ENCODE measurements at places on chromosomes 5 and 9. TPM values are rescaled to one million over a fixed set of nuclear protein-coding genes. Genes with fewer than 3 reads are reported as not detected.

DNA sequence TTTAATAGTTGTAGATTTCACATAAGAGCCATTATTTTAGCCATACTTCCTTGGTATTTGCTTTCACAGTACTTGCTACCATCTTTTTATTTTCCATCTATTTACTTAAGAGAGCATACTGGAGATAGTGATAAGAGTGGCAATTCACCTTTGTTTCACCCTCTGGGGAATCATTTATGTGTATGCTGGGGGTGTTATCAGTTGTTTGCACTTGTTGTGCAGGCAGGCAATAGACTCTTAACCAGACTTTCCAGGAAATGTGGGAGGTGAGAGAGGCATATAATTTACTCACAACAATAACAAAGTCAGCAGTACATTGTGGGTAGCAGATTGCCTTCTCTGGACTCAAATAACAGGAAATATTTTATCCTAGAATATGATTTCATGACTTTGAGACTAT is 1018.3 kb downstream of the CDH12 start:
- no peak overlapping the region for H3K4me3 ChIP-seq
- no peaks in the 10 kb centered on the region for H3K4me1 ChIP-seq
- no peak for DNase-seq

The NEK6 gene
- polyA plus RNA-seq, result 46.0 TPM

GRCh38 chr5:147752666-147753290 is 29.8 kb downstream of the JAKMIP2 start:
- H3K36me3 ChIP-seq, result no peaks in the 10 kb centered on the region
- H3K27ac ChIP-seq, result no peak overlapping the region
- H3K4me1 ChIP-seq, result no peaks in the 10 kb centered on the region
- no peak overlapping the region for H3K4me3 ChIP-seq
- no peak for DNase-seq

DNA sequence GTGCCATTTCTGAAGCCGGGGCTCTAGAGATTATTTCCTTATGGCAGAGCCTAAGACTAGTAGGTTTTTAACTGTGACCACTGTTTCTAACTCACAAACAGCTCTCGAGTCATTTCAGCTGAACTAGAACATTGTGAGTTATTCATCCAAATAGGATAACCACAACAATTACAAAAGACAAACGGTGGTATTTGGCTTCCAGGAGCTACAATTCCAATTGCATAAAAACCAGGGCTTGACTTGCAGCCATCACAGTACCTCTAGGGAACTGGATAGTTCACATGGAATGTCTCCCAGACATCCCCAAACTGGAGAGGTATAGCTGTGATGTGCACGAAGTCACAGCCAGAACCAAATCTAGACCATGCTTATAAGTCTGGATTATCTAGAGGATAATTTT is 224.8 kb downstream of the FAM114A2 start:
- no peak overlapping the region for H3K4me3 ChIP-seq
- no peak overlapping the region for H3K27ac ChIP-seq
- H3K4me1 ChIP-seq, result no peaks in the 10 kb centered on the region
- no peaks in the 10 kb centered on the region for H3K36me3 ChIP-seq
- no peaks in the 10 kb centered on the region for H3K27me3 ChIP-seq

The IFNA4 gene
- not detected for polyA plus RNA-seq

The SNCB gene
- 0.21 TPM for polyA plus RNA-seq

DNA sequence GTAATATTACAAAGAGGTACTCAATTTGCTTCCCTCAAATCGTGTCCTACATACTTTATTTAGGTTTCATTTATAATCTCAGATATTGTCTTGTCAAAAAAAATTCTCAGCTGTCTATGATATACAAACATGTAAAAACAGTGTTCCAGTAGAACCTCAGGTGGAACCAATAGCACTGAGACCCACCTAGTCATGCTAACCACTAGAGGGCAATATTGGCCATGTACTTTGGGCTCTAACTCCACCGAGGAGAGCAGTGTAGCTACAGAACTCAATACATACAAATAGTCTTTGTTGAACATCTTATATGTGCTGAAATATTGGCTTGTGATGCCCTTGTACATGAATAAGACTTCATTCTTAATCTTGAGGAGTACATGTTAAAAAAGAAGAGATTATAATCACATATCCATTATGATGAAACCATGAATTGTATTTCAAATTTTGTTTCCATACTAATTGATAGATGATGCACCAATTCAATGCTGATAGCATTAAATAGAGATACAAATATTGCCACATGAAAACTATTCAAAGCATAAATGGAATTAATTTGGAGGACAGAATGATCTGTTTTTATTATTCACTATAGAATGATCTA is 71.2 kb upstream of the CNTLN start:
- H3K36me3 ChIP-seq, result no peaks in the 10 kb centered on the region
- no peak for DNase-seq
- no peaks in the 10 kb centered on the region for H3K27me3 ChIP-seq
- no peak overlapping the region for H3K4me3 ChIP-seq
- H3K27ac ChIP-seq, result no peak overlapping the region

DNA sequence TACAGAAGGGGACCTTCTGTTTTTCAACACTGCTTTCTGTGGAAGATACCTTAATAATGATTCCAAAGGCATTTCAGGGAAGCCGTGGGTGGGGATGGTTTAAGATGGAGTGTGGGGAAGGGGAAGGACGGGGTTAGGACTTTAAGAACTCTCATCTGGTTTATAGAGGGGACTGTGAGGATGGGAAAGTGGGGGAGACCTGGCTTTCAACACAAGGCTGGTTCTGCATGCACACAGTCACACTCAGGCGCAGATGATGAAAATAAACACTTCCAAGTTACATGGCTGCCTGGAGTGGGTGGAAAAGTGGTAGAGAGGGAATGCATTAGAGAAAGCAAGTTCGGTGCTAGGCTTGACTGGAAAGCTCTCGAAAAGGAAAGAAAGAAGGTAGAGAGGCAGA is 4.9 kb downstream of the MSANTD3 start:
- DNase-seq, result no peak
- H3K27me3 ChIP-seq, result no peaks in the 10 kb centered on the region
- no peaks in the 10 kb centered on the region for H3K36me3 ChIP-seq
- H3K27ac ChIP-seq, result no peak overlapping the region
- peaks cover 8% of the 10 kb centered on the region for H3K4me1 ChIP-seq

The CDC42SE2 gene
- polyA plus RNA-seq, result 32.8 TPM

The HK3 gene
- 1.7 TPM for polyA plus RNA-seq

GRCh38 chr9:3863686-3864085 is 337.9 kb upstream of the RFX3 start:
- no peaks in the 10 kb centered on the region for H3K27me3 ChIP-seq
- peak overlapping the region; percentile 31 for H3K27ac ChIP-seq
- no peak for DNase-seq

The CDH9 gene
- polyA plus RNA-seq, result 0.11 TPM

GRCh38 chr5:109756543-109757185 is 66.9 kb downstream of the MAN2A1 start:
- H3K4me1 ChIP-seq, result no peaks in the 10 kb centered on the region
- no peak overlapping the region for H3K27ac ChIP-seq
- no peaks in the 10 kb centered on the region for H3K27me3 ChIP-seq
- no peak for DNase-seq
- no peaks in the 10 kb centered on the region for H3K36me3 ChIP-seq

- H3K4me1 ChIP-seq, result peaks cover 12% of the 10 kb centered on the region
- H3K36me3 ChIP-seq, result no peaks in the 10 kb centered on the region
- H3K27me3 ChIP-seq, result no peaks in the 10 kb centered on the region
Measured at GRCh38 chr9:119961774-119962424, 592.7 kb upstream of the BRINP1 start.

- H3K36me3 ChIP-seq, result no peaks in the 10 kb centered on the region
- no peak overlapping the region for H3K27ac ChIP-seq
- no peaks in the 10 kb centered on the region for H3K4me1 ChIP-seq
- no peaks in the 10 kb centered on the region for H3K27me3 ChIP-seq
- no peak overlapping the region for H3K4me3 ChIP-seq
- no peak for DNase-seq
Measured at GRCh38 chr9:16248822-16249221, 621.6 kb downstream of the BNC2 start.

DNA sequence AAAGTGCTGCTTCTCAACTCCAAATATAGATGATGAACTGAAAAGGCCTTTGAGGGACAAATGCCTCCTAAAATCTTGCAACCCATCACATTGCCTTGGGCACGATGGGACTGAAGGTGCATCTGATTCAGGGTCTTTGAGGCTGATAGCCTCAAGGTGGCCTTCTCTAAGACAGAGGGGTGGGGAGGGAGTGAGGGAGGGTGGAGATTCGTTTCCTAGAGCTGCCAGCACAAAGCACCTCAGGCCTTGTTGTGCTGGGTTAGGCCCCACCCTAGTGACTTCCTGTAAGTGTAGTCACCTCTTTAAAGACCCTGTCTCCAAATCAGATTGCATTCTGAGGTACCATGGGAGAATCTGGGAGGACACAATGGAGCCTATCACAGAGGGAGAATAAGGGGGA is 57.1 kb downstream of the BARX1 start:
- DNase-seq, result no peak
- no peak overlapping the region for H3K4me3 ChIP-seq
- H3K27ac ChIP-seq, result no peak overlapping the region
- no peaks in the 10 kb centered on the region for H3K27me3 ChIP-seq
- H3K36me3 ChIP-seq, result no peaks in the 10 kb centered on the region
- no peaks in the 10 kb centered on the region for H3K4me1 ChIP-seq

The SPZ1 gene
- polyA plus RNA-seq, result not detected

DNA sequence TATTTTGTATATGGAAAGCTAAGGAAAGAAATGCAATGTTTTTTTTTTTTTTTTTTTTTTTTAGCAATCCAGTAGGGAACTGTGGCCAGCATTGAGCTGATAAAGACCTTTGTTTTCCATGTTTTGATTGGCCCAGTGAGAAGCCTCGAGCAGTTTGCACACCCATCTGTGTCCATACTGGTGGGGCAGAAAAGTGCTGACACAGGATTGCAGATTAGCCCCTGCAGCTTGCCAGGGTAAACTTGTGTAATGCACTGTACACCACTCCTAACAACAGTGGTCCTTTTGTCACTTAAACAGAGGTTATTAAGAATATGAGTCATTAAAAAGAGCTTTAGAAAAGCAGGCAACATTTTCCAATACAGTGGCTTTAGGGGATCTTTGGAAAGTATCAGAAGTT is 132.8 kb upstream of the CDKN2B start:
- H3K27me3 ChIP-seq, result no peaks in the 10 kb centered on the region
- DNase-seq, result no peak
- no peaks in the 10 kb centered on the region for H3K36me3 ChIP-seq
- no peak overlapping the region for H3K27ac ChIP-seq

DNA sequence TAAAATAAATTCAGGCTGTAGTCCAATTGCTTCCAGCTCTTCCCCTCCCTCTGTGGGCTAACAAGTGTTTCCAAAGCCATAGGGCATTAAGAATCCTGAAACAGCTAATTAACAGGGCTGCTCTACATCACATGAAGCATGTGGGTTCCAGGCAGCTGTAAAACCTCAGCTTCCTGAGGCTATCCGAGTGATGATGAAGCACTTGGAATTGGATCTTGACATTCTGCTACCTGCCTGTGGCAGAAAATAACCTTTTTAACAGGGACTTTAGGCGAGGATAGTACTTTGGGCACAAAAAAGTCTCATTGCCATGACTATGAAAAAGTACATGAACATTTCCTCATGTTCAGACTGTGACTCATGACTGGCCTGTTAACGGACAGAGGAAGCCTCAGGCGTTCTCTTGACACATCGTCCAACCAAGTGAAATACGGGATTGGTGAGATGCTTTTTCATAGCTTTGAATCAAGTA is 107.2 kb downstream of the PDE4D start:
- H3K4me1 ChIP-seq, result no peaks in the 10 kb centered on the region
- no peaks in the 10 kb centered on the region for H3K27me3 ChIP-seq
- peak overlapping the region; percentile 31 for H3K27ac ChIP-seq
- H3K36me3 ChIP-seq, result no peaks in the 10 kb centered on the region
- no peak overlapping the region for H3K4me3 ChIP-seq
- DNase-seq, result no peak

- H3K4me1 ChIP-seq, result no peaks in the 10 kb centered on the region
- no peak overlapping the region for H3K4me3 ChIP-seq
- no peaks in the 10 kb centered on the region for H3K36me3 ChIP-seq
- DNase-seq, result no peak
Measured at GRCh38 chr9:28004900-28005299, 431.6 kb upstream of the C9orf72 start.

DNA sequence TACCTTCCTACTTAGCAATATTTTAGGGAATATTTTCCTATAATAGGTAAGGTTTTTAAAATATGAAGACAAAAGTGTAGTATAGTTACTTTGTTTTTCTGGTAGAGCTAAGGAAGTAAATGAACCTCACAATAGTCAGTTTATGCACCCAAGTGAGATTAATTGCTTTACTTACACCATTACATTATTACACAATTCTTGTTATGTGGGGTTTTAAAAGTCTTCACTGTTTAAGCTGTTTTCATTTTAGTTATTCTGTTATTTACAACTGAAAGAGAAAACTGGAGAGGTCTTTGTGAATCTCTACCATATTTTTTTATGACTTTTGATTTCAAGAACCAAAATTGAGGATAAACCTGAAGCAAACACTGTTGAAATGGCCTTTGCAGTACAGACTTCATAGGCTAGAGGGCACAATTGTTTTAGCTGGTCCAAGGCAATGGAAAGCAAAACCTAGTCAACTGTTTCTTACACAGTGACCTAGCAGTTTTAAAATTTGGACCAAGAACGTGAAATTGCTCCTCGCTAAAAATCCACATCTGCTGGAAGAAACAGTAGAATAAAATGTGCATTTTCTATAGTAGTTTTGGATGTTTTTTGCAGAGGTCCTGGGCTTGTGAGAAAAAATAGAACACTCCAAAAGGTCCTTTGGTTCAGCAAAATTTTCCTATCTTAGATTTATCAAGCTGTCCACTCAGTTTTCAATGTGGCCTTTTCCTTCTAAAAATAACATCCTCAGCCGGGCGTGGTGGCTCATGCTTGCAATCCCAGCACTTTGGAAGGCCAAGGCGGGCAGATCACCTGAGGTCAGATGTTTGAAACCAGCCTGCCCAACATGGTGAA is 66.4 kb upstream of the FER start:
- no peak overlapping the region for H3K4me3 ChIP-seq
- no peaks in the 10 kb centered on the region for H3K27me3 ChIP-seq
- H3K36me3 ChIP-seq, result no peaks in the 10 kb centered on the region
- peaks cover 4% of the 10 kb centered on the region for H3K4me1 ChIP-seq
- no peak for DNase-seq
- H3K27ac ChIP-seq, result no peak overlapping the region

The TMEM174 gene
- polyA plus RNA-seq, result not detected

- H3K4me3 ChIP-seq, result no peak overlapping the region
- H3K27me3 ChIP-seq, result no peaks in the 10 kb centered on the region
- H3K27ac ChIP-seq, result no peak overlapping the region
- H3K36me3 ChIP-seq, result no peaks in the 10 kb centered on the region
Measured at GRCh38 chr9:23322392-23322791, 503.6 kb downstream of the ELAVL2 start.

GRCh38 chr9:6467006-6467625 is 54.1 kb downstream of the UHRF2 start:
- H3K36me3 ChIP-seq, result no peaks in the 10 kb centered on the region
- no peak overlapping the region for H3K4me3 ChIP-seq
- no peak overlapping the region for H3K27ac ChIP-seq
- no peak for DNase-seq
- no peaks in the 10 kb centered on the region for H3K27me3 ChIP-seq

The PRDM9 gene
- not detected for polyA plus RNA-seq

DNA sequence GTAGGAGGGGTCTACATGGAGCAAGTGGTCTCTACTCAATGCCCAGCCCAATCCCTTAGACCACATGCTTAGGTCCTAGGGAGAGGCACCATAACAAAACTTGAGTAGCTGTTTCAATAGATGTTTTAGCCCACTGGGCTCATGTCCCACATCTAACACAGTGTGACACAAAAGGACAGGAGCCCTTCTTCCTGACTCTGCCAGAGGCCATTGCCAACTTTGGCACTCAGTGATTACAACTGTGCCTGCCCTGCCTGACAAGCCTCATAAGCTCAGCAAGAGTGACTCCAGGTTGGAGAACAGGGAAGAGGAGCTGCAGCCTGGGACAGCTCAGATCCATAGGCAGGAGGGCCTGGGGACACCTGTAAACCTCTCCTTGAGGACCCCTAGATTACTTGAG is 230.8 kb downstream of the ENC1 start:
- H3K36me3 ChIP-seq, result no peaks in the 10 kb centered on the region
- no peak overlapping the region for H3K4me3 ChIP-seq
- no peaks in the 10 kb centered on the region for H3K27me3 ChIP-seq
- H3K27ac ChIP-seq, result no peak overlapping the region

All from left lung (tissue), 14 donors.